ENCODE measurements at places on chromosomes 7 and 10. TPM values are rescaled to one million over a fixed set of nuclear protein-coding genes. Genes with fewer than 3 reads are reported as not detected.

DNA sequence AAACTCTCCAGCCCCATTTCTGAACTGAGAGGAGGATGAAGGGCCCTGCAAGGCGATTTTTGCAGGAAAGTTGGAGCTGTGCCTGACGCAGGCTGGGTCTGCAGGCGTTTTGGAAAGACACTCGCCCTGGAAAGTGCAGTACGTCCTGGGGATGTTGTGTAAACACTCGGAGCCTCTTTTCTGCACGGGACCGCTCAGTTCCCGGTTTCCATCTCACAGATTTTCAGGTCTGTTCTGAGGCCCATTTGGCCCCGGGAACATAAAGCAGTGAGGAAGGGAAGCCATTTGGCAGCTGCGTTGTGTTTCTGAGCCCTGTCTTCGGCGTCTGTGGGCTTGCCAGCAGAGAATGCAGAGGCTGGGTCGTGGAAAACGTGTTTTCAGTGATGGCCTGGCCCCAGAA, 655.0 kb upstream of the MGMT start:
- no peak overlapping the region for H3K27ac ChIP-seq
- no peaks in the 10 kb centered on the region for H3K36me3 ChIP-seq
- no peak for DNase-seq
- H3K27me3 ChIP-seq, result no peaks in the 10 kb centered on the region

ADCYAP1R1 gene
- 0.15 TPM for total RNA-seq

DNA sequence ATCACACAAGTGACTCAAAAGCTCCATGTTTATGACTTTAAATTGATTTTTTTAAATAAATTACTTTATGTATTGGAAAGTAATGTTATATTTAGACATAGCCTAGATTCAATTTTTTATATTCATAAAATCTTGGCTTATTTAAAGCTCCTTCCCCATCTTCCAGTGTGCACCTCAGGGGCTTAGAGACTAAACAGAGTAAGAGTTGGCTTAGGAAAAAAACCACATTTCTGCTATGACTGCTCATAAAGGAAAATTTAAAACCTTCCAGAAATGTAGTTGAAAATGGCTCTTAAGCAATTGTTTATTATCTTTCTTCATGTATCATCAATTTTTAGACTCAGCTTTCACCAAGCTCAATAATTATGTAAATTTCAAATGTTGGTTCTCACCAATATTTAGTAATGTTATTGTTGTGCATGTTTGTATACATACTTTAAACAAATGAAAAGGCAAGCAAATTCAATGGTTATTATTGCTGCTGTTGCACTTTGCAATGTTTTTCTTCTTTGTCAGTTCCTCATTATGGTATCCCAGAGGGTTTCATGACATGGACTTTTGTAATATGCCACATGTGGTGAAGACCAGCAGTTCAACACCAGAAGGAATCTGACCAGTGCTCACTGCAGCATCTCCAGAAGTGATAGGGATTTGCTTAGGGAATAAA, 700.1 kb upstream of the ANKRD30A start:
- no peaks in the 10 kb centered on the region for H3K36me3 ChIP-seq
- H3K4me1 ChIP-seq, result no peaks in the 10 kb centered on the region
- H3K27ac ChIP-seq, result no peak overlapping the region
- H3K27me3 ChIP-seq, result no peaks in the 10 kb centered on the region
- H3K4me3 ChIP-seq, result no peak overlapping the region

DNA sequence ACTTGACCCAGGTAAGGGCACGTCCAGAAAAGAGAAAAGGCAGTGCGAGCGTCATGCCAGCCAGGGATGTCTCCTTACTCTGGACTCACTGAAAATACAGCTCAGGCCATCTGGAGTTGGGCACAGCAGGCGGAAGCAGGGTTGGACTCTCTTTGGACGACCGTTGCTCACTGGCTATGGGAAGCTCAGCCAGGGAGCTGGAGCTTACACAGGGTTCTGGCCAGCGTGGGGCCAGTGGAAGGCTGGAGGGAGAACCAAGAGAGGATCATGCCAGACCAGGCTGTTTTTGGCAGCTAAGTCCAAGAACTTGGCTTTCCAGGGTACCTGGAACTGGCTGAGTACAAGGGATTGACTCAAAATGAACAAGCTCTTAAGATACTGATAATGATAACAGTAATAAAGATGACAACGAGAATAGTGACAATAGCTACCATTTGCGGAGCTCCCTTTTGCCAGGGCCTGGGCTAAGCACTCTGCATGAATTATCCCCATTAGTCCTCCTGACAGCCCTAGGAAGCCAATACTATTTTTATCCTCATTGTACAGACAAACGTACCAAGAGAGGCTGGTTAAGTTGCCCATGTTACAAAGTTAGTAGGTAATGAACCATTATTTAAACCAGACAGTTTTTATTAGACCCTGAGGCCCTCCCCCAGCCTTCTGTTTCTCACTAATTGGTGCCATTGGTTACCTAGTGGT, 177.6 kb downstream of the PTPN20 start:
- H3K4me3 ChIP-seq, result no peak overlapping the region
- no peak overlapping the region for H3K27ac ChIP-seq
- H3K36me3 ChIP-seq, result no peaks in the 10 kb centered on the region
- no peaks in the 10 kb centered on the region for H3K4me1 ChIP-seq
- DNase-seq, result no peak

CYP2C18 gene
- total RNA-seq, result 0.33 TPM

DNA sequence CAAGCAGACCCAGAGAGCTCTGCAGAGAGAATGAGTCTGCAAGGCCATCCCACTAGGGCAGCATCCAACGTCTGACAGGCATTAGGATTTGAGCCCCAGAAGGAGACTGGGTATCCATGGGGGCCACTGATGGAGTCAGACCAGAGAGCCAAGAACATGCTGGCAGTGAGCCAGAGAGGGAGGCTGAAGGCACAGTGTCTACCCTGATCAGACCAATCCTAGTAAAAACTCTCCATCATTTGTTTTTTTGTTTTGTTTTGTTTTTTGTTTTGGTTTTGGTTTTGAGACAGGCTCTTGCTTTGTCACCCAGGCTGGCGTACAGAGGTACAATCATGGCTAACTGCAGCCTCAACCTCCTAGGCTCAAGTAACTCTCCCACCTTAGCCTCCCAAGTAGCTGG, 133.1 kb upstream of the LYZL2 start:
- H3K4me3 ChIP-seq, result no peak overlapping the region
- no peaks in the 10 kb centered on the region for H3K4me1 ChIP-seq
- no peak overlapping the region for H3K27ac ChIP-seq
- no peaks in the 10 kb centered on the region for H3K27me3 ChIP-seq

DNA sequence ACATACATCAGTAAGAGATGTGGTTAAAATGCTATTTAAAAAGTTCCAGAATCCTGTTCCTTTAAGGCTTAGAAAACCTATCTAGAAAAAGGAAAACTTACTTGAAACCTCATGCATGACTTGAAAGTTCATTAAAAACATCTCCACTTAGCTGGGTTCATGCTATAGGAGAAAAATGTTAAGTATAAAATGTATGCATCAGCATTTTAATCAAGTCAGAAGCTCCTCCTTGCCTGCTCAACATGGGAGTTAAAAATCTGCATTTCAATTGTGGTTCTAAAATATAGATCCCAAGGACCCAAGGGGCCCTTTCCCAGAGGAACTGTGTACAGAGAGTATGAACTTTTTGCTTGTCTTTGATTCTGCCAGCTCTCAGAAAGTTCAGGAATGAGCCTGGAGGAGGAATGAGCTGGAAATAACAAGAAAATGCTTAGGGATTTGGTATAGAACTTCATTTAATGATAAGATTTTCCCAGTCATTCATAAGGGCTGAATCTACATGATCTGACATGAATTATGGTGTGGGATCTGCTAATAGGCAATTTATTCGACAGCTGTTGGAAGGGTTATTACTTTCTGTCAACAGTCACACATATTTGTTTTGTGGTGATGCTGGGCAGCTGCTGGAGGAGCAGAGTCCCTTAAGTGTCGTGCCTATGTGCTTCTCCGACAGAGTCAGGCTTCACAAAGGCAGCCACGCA, 85.6 kb upstream of the MTPN start:
- no peaks in the 10 kb centered on the region for H3K27me3 ChIP-seq
- H3K4me1 ChIP-seq, result no peaks in the 10 kb centered on the region
- DNase-seq, result no peak

- no peaks in the 10 kb centered on the region for H3K4me1 ChIP-seq
- H3K27ac ChIP-seq, result no peak overlapping the region
- DNase-seq, result no peak
These were observed 475.1 kb upstream of the FOXK1 start for GRCh38 chr7:4207011-4207410.

TRIM74 gene
- total RNA-seq, result not detected

- H3K4me1 ChIP-seq, result no peaks in the 10 kb centered on the region
- no peak for DNase-seq
- no peak overlapping the region for H3K4me3 ChIP-seq
- no peaks in the 10 kb centered on the region for H3K27me3 ChIP-seq
These were observed 187.1 kb downstream of the KIF20B start for GRCh38 chr10:89888321-89889070.

GRCh38 chr7:130452951-130453350, 12.1 kb upstream of the CEP41 start:
- H3K4me1 ChIP-seq, result no peaks in the 10 kb centered on the region
- no peak overlapping the region for H3K4me3 ChIP-seq
- DNase-seq, result no peak
- H3K27ac ChIP-seq, result no peak overlapping the region
- no peaks in the 10 kb centered on the region for H3K36me3 ChIP-seq
- H3K27me3 ChIP-seq, result no peaks in the 10 kb centered on the region

ZCCHC24 gene
- total RNA-seq, result 45.7 TPM

GRCh38 chr10:11551916-11552602, 59.4 kb downstream of the USP6NL start:
- H3K36me3 ChIP-seq, result no peaks in the 10 kb centered on the region
- H3K27me3 ChIP-seq, result no peaks in the 10 kb centered on the region
- no peak for DNase-seq
- H3K4me1 ChIP-seq, result peaks cover 16% of the 10 kb centered on the region
- peak overlapping the region; percentile 53 for H3K27ac ChIP-seq

GRID2IP gene
- not detected for total RNA-seq

DNA sequence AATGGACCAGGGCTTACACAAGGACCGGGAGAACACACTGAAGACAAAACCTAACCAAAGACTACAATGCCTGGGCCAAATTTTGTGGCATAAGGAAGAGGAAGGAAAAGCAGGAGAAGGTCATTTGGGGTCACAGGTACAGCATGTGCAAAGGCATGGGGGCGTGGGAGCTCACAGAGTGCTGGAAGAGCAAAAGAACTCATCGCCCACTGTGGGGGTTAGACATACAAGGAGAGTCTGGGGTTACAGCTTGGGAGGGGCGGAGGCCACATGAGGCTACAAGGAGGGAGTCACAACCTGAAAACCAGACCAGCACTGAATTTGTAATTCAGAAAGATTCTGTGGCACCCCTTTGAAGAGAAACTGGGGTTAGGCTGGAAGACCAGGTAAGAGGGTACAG, 9.7 kb downstream of the PUS7 start:
- peaks cover 10% of the 10 kb centered on the region for H3K36me3 ChIP-seq
- no peak overlapping the region for H3K4me3 ChIP-seq
- no peak overlapping the region for H3K27ac ChIP-seq
- no peaks in the 10 kb centered on the region for H3K27me3 ChIP-seq
- no peaks in the 10 kb centered on the region for H3K4me1 ChIP-seq

DNA sequence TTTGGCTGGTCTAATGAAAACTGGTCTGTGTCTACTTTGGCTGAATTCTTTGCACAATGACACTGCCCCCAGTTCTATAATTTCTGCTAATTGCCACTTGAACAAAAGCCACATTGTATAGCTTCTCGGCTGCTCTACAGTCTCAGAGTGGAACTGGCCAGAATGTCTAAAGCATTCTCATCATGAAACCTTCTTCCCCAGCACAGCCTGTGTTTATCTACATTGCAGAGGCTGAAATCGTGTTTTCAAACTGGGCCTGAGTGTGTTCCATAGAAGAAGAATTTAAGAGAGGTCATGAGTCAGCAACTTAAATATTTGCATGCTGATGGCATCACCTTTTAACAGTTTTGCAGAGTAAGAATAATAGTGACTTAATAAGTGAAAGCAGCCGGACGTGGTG, 177.2 kb downstream of the BUB3 start:
- no peak overlapping the region for H3K4me3 ChIP-seq
- no peaks in the 10 kb centered on the region for H3K4me1 ChIP-seq
- no peak overlapping the region for H3K27ac ChIP-seq
- DNase-seq, result no peak

DNA sequence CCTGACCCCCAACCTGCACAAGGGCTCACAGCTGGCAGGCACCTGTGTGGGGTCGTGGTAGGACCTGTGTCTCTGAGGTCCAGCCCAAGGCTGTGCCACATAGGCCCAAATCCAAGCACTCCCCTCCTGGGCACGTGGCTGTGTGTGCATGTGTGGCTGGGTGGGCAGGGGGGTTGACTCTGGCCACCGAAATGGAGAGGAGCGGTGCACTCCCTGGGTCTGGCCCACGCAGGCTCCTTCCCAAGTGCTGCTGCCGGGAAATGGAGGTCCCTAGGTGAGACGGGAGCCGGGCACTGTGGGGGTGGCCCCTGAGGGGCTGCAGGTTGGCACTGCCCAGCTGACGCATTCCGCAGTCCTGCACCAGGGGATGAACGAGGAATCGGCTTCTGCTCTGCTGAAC, 528.1 kb downstream of the DNAJB6 start:
- H3K4me3 ChIP-seq, result no peak overlapping the region
- H3K27me3 ChIP-seq, result no peaks in the 10 kb centered on the region
- DNase-seq, result no peak
- H3K4me1 ChIP-seq, result no peaks in the 10 kb centered on the region

KLF14 gene
- 0.15 TPM for total RNA-seq

CYP2E1 gene
- total RNA-seq, result 0.91 TPM

DNA sequence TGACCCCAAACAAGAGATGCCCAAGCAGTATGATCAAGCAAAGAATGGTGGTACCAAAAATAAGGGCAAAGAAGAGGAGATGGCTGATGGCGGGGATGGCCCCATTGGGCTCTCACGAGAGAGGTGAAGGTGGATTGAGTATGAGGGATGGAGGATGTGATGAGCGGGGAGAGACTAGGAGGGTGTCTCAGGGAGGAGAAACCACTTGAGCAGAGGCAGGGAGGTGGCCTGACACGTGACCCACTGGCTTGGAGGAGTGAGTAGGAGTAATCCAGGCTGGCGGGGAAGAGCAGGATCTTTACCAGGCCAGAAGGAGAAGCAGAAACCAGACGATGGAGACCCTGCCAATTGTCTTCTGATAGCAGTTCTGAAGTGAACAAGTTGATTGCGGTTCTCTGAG, 33.3 kb upstream of the ATXN7L1 start:
- H3K27ac ChIP-seq, result no peak overlapping the region
- H3K36me3 ChIP-seq, result no peaks in the 10 kb centered on the region
- no peaks in the 10 kb centered on the region for H3K4me1 ChIP-seq

DNA sequence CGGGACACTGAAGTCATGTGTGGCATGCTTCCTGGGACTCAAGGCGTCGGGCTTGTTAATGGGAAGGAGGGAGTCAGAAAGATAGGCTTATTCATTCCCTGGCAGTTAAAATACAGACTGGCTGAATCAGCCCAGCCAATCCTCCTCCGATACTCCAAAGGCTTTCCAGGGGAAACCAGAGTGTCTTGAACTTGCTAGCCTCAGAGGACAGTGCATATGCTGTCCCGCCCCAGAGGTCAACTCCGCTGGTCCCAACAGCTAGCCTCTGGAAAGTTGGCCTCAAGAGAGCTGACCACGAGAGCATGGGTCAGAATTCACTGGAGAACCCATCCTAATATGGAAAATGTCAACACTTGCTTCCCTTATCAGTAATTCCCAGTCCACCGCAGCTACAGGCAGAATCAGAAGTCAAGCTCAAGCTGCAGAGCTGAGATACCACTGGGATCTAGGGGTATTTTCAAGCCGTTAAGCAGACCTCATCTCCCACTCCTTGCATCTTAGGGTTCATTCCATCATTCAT, 43.0 kb downstream of the ELMO1 start:
- DNase-seq, result no peak
- no peak overlapping the region for H3K27ac ChIP-seq
- peaks cover 17% of the 10 kb centered on the region for H3K4me1 ChIP-seq
- no peaks in the 10 kb centered on the region for H3K27me3 ChIP-seq
- H3K4me3 ChIP-seq, result no peak overlapping the region

GRCh38 chr7:70775570-70776156, 356.3 kb upstream of the GALNT17 start:
- no peak overlapping the region for H3K4me3 ChIP-seq
- H3K27ac ChIP-seq, result no peak overlapping the region
- DNase-seq, result no peak
- H3K27me3 ChIP-seq, result no peaks in the 10 kb centered on the region

Measured in upper lobe of left lung (tissue), 6 donors.